ENCODE measurements at places on chromosomes 2 and 18.

GRCh38 chr18:51135795-51136194, 61.7 kb downstream of the MEX3C start:
- DNase-seq, result no peak

GRCh38 chr2:220510668-220511067, 883.2 kb downstream of the SLC4A3 start:
- DNase-seq, result no peak

- DNase-seq, result peak; percentile 44
These were observed 315.2 kb upstream of the ZEB2 start for GRCh38 chr2:144834998-144835633.

DNA sequence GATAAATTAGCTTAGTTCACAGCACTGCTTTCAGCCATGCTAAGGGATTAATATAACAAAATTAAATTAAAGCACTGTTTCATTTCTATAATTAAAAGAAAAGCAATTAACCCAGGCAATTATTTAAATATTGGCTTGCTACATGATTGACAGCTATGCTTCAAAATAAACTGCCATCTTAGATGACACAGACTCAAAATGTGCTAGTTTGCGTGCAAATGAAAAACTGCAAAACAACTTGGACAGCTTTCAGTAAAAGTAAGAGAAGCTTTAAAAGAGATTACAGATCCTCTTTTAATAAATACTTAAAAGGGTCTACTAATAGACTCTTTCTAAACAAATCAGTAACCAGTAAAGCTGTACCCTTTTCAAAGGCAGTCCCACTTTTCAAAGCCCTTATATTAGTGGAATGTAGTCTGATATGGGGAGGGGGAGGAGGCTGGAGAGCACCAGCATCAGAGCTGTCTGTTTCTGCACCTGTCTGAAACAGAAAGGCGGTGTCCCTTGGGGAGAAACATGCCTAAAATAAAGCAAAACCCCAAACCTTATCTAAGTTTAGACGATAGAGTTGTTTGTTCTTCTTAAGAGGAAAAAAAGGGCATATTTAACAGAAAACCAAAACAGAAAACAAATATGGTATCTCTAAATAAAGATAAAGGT, 20.8 kb downstream of the EIF2AK3 start:
- no peak for DNase-seq

DNA sequence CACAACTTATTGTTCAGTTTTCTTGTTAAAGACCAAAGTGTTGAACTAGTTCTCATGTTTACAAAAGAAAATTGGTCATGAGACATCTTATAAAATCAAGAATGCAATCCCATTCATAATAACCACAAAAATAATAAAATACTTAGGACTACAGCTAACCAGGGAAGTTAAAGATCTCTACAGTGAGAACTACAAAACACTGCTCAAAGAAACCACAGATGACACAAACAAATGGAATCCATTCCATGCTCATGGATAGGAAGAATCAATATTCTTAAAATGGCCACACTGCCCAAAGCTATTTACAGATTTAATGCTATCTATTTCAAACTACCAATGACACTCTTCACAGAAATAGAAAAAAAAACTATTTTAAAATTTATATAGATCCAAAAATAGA, 1354.8 kb upstream of the CDH2 start:
- no peak for DNase-seq

- no peak for DNase-seq
These were observed 68.9 kb downstream of the PRPF40A start for GRCh38 chr2:152648336-152648735.

DNA sequence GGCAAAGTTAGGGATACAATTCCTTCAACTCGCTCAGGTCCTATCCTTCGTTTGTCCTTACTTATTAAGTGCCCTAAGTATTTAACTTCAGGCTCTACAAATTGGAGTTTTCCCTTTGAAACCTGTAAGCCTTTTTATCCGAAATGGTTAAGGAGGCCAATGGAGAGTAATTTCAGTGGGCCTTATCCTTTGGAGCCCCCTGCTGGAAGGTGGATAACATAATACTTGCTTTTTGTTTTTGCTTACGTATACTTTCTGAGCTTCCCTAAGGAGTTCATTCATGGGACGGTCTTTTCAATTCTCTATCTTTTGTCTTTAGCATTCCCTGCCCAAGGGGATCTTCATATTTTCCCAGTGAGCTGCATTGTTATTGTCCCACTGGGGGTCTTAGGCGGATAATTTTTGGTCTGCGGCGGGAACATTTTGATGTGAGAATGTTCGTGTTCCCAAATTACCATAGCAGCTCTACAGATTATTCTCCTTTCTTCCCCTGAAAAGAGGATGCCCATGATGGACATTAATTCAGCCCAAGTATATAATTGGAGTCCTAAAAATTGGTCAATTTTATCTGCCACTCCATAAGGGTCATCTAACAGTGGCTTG, 34.4 kb upstream of the TRAPPC8 start:
- peak; percentile 32 for DNase-seq

DNA sequence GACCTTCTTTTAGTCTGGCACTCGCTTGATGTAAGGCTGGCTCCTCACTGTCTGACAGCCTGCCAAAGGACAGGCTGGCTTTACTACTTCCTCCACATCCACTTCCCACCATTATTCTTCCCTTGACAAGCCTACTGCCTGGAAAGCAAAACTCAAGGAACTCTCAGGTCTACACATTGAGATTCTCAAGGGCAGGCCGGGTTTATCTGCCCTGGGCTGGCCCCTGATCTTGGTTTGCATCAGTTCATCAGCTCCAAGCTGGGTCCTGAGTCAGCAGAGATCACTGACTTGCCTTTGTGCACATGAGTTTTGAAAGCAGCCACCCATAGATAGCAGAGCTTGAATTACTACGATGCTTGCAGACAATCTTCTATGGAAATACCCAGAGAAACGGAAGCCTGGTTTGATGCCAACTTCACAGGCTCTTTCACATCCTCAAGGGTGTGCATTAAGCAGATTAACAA, 53.9 kb downstream of the KCTD18 start:
- no peak for DNase-seq

DNA sequence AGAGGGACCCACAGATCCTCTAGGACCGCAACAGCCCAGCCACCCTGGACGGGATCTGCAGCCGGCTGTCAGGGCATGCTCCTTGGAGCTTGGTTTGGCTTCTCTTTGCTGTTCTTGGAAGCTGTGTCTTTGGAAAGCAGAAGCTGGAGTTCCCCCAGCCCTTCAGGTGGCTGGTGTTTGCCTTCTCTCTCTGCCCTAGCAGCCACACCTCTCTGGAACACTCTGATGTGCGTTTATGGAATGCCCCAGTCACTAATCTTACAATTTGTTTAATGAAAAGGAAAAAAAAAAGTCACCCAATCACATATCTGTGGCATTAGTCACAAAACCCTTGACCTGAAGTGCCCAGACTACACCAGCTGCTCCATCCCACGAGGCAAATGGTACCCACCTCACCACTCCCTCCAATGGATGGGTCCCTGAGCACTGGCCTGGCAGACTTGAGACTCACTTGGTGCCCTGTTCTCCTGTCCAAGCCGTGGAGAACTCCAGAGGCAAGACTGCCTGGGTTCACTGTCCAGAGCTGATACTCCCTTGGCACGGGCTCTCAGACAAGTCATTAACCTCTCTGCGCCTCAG, 70.2 kb upstream of the DAPL1 start:
- DNase-seq, result no peak

- DNase-seq, result no peak
These were observed 399.2 kb downstream of the CPS1 start for GRCh38 chr2:210955591-210955990.

DNA sequence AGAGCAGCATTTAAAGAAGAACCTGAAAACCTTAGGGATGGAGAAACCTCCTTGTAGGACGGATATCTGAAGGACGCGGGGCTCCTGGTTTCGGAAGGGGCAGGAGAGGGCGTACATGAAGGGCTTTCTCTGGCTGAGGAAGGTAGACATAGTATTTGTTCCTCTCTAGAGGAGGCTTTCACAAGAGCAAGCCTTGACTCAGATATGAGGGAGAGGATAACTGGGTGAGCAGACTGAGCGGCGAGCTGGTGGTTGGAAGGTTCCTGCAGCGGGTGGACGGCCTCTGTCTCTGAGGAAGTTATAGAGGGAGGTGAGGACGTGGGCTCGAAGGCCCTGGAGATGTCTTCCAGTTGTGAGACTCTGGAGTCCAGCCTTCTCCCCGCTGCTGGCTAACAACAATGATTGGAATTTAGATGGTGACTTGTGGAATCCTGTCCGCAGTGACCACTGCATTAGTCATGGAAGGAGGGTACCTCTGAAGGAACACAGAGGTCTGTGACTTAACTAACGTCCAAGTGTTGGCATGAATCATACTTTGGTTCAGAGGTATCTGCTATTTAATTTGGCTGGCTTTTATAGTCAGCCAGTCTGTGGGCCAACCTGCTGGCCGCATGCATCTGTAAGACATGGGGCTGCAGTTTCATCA, 80.9 kb downstream of the ASAP2 start:
- DNase-seq, result no peak

DNA sequence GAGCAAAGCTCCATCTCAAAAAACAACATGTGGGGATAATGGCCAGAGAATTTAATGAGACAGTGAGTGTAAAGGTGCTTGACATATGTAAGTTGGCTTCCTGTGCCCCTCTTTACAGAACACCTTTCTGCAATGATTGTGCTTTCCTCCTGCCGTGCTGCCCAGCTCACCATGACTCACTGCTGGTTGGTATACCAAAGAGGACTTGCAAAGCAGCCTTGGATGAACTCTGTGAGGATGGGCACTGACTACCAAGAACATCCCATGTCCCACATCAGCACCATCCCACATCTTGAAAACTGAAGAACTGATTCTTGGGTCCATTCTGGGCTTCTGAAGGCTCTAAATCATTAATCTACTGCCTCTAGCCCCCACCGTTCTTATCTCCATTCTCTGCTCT, 52.2 kb downstream of the NGEF start:
- no peak for DNase-seq

- no peak for DNase-seq
These were observed 193.1 kb downstream of the L3MBTL4 start for GRCh38 chr18:6221602-6222014.

GRCh38 chr2:200089040-200089755, 133.8 kb downstream of the MAIP1 start:
- DNase-seq, result no peak

- DNase-seq, result no peak
These were observed 316.6 kb downstream of the RDH14 start for GRCh38 chr2:18243816-18244215.

DNA sequence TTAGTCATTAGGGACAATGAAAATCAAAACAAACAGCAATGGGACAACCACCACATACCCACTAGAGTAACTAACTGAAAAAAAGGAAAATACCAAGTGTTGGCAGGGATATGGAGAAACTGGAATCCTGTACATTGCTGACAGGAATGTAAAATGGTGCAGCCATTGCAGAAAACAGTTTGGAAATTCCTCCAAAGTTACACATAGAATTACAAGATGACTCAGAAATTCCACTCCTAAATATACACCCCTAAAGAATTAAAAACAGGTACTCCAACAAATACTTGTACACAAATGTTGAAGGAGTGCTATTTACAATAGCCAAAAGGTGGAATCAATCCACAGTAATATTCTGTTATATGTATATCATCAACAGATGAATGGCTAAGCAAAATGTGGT, 110.9 kb downstream of the ROCK1 start:
- no peak for DNase-seq

DNA sequence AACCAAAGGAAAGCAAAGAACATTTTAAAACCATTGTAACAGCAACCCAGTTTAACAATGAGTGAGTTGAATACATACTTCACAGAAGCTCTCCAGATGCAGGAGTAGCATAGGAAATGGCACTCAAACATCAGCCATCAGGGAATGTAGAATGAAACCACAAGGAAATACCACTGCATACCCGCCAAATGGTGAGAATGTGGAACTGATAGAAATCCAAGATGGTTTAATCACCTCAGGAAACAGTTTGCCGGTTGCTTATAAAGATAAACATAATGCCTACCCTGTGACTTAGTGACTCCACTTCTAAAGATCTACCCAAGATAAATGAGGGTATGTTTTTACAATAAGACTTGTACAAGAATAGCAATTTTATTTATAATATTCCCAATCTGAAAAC, 132.0 kb downstream of the GALNT1 start:
- no peak for DNase-seq

GRCh38 chr2:198659096-198659870, 798.5 kb downstream of the SATB2 start:
- DNase-seq, result no peak

- no peak for DNase-seq
These were observed 36.1 kb downstream of the ADCY3 start for GRCh38 chr2:24883946-24884345.

DNA sequence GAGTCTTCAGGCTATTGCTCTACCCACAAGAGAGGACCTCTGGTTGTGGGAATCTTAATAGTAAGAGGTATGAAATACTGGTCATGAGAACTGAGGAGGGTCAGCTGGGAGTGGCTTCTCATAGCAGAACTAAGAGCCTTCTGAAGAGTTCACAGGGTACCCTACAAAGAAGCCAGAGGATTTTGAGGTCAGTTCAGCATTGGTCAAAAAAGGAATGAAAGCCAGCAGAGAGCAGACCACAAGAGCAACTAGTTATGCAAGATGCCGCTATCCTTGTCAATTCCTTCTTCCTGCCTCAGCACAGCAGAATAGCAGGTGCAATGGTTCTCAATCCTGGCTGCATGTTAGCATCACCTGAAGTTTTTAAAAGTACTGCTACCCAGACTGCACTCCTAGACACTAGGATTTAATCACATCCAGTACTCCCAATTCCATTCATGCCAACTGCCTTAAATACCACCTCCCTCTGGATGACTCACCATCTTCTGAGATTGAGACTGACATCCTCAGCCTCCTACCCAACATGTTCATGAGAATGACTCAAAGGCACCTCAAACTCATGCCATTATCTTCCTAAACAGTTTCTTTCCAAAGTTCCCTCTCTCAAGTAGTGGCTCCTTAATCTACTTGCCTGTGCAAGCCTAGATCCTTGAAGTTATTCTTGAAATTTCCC, 81.0 kb upstream of the RBMS1 start:
- DNase-seq, result no peak

DNA sequence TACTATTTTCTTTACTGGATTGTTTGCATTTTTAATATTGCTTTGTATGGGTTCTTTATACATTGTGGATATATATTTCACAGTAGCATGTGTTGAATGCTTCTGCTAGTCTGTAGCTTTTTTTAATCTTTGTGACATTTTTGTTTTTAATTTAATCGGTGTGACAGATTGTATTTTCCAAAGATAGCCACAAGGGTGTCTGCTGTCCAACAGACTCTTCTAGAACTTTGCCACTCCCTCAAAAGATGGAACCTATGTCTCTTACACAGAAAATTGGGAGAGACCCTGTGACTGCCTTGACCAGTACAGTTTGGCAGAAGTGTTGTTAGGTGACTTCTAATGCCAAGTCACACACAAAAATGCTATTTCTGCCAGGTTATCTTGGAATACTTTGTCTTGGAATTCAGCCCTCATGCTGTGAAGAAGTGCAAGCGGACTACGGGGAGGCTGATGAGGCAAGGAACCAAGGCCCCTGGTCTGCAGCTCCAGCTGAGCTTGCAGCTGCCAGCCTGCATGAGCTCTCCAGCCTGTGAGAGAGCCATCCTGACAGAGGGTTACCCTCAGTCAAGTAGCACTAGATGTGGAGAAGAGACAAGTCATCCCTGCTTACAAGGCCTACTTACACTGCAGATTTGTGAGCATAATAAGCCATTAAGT, 110.8 kb downstream of the TDRD15 start:
- DNase-seq, result no peak
